ENCODE measurements at places on chromosomes 3 and 15.
A peak's percentile ranks its signal among the peaks of the same experiment; 100 is the strongest.

DNA sequence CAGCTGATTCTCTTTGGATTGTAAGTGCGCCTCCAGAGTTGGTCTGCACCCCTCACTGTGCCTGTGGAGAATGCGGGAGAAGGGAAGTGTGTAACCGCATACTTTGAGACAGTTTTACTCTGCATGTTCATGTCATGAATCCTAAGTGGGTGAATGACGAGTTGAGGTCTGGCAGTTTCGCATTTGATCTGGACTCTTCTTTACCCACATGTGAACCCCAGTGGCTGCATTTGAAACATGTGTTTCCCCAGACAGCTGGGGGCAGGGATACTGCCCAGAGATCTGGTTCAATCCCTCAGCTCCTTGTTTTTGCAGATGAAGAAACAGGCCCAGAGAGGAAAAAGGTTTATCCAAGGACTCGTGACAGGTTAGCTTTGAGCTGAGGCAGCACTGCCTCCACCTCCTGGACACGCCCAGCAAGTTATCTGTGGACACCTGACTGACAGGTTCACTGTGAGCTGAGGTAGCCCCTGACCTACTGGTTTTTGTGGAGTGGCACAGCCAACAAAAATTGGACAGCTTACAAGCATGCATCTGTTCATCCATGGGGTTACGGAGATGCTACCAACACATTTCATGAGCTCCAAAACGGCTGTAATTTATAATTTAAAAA, 207.3 kb downstream of the XXYLT1 start:
- DNase-seq: no peak

GRCh38 chr15:56208641-56209155, 35.0 kb downstream of the RFX7 start:
- no peak for DNase-seq

- DNase-seq: no peak
These were observed 233.4 kb downstream of the SQOR start for GRCh38 chr15:45868109-45868691.

GRCh38 chr3:46022909-46023785, 4.1 kb downstream of the XCR1 start:
- no peak for DNase-seq

GRCh38 chr3:192433704-192434103, 293.6 kb downstream of the FGF12 start:
- no peak for DNase-seq

- DNase-seq: peak; percentile 9
These were observed 81.6 kb upstream of the CHMP2B start for GRCh38 chr3:87145553-87145952.

DNA sequence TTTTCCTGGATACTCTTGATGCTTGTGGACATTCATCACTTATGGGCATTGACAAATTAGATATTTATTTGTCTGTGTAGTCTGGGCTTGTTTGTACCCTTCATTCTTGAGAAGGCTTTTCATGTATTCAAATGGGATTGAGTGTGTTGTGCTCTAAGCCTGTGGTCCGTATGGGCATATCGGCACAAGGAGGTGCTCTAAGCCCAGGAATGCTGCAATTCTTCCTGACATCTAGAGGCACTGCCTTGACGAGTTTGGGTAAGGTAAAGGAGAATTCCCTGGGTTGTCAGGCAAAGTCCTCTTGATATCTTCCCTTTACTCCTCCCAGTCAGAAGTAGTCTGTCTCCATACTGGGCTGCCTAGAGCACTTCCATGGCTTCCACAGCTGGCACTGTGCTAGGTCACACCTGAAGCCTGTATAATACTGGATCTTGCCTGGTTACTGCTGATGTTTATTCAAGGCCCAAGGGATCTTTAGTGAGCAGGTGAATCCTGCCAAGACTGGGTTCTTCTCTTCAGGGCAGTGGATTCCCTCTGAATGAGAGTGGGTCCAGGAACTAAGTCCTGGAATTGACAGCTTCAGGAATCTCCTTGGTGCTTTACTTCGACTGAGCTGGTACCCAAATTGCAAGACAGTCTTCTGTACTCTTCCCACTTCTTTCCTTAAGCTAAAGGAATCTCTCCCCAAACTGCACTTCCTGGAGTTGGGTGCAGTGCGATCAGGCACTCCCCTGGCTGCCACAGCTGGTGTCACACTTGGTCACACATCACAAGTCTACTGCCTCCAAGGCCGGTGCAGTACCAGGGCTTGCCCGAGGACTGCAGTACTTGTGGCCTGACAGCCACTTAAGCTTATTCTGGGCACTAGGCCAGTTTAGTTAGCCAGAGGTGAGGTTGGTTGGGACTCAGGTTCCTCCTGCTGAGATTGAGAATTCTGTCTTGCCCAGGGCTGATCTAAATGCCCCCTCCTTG, 46.0 kb downstream of the GALK2 start:
- DNase-seq: peak; percentile 38

DNA sequence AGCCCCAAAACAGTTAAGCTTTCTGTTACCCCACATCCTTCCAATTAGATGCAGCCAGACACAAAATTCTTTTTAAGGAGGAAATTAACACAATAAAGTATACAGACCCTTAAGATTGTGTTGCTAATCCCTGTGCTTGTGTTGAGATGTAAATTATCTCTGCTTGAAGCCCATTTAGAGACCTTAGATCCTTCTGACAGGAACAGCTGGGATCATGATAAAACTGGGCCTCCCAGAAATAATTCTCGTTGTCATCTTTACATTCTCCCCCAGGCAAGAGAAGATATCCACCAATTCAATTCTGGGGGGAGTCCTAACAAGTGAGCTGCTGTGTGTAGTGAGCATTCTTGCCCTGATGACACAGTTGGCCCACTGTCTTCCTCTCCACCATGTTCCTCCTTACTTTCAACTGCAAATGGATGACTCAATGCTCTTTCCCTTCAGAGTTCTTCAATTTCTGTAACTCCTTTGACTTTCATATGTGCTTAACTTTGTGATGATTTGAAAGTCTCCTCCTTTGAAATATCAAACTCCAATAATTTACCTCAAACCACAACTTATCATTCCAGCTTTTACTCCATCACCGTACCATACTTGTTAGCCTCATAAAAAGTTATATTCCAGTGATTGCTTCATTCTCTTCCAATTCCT, 186.6 kb downstream of the RAP2B start:
- DNase-seq: no peak

GRCh38 chr3:49081429-49081828, 12.4 kb downstream of the QRICH1 start:
- DNase-seq: no peak

DNA sequence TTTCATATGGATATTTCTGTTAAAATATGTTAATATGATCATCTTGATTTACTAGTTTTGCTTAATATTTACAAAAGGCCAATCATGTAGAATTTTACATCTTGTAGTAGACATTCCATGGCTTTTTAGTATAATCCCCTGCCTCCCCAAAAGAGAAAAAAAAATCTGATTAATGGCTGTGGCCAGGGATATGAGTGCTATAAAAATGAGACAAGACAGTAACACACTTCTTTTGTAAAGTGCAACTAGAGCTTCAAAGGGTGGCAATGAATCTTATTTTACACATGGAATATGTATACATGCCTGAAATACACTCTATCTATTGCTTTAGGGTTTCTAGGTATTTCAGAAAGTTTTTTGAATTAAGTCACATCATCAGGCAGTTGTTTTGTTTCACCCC, 112.2 kb upstream of the NANOGP8 start:
- no peak for DNase-seq

GRCh38 chr15:95826412-95827195, 503.9 kb upstream of the NR2F2 start:
- no peak for DNase-seq

DNA sequence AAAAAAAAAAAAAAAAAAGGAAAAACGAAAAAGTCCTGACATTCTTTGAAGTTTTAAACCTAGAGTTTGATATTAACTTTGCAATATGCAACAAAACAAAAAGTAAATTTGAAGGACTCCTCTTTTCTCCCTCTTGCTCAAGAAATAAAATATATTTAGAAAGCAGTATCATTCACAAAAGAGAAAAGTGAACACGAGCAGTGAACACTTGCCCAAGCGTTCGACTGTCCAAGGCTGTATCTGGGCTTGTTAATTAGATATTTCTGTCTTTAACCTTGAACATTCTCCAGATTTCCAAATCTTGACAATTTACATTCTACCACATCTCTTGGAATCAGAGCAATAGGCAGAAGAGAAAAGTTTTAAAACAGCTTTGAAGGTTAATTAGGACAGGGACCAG, 357.7 kb downstream of the TIGIT start:
- DNase-seq: no peak

- no peak for DNase-seq
These were observed 38.3 kb downstream of the MYH15 start for GRCh38 chr3:108472001-108472591.

- no peak for DNase-seq
These were observed 507.6 kb upstream of the ROBO2 start for GRCh38 chr3:76532158-76532822.

DNA sequence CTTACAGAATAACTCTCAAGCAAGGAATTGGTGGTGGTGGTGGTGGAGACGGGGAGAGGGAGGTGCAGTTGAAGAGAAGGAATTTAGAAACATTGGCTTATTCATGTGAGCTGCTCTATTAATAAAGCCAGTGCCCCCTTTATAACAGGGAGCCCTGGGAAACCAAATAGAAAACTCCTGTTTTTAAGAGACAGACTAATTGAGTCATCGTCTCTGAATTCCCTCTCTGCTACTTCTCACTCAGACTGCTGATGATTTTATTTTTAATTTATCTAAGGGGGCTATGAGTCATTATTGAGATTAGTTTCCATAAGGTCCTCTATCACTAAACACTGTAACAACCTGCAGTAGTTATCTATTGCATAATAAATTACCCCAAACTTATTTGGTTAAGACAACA, 145.9 kb upstream of the GALNT15 start:
- DNase-seq: no peak

DNA sequence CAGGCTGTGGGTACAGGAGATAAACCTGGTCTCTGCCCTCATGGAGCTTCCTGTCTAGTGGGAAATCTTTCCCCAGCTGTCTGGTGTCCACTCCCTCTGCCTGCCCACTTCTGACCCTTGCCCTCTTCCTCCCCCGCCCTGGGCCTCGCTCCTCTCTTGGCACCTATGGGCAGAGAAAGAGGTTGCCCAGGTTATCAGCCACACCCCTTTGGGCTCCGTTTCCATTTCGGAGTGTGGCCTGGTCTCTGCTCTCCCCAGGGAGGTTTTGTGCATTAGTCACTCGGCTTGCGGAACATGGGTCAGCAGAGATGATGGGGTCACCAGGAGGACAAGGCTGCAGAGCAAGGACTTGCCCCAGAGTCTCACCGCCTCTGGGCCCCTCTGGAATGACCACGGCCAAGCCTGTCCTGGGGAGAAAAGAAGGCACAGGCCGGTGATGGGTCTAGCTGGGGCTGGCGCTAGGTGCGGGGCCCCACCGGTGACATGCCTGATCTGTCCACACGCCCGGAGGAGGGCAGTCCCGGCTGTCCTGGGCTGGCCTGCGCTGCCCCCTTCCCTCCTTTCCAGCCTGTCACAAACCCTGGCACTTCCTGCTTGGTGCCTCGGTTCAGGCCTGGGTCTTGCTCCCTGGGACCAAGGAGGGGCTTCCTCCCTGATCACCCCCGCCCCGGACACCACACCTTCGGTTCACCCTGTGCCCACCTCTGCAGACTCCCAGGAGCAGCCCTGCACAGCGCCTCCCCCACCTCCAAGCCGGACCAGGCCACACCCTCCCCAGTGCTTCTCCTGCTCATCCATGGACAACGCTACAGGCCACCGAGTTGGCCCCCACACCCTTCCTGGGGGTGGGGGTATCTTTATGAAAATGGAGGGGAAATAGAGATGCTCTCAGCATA, 35.6 kb upstream of the MUC4 start:
- no peak for DNase-seq

- no peak for DNase-seq
These were observed 141.4 kb downstream of the TGFBR2 start for GRCh38 chr3:30747771-30748281.

DNA sequence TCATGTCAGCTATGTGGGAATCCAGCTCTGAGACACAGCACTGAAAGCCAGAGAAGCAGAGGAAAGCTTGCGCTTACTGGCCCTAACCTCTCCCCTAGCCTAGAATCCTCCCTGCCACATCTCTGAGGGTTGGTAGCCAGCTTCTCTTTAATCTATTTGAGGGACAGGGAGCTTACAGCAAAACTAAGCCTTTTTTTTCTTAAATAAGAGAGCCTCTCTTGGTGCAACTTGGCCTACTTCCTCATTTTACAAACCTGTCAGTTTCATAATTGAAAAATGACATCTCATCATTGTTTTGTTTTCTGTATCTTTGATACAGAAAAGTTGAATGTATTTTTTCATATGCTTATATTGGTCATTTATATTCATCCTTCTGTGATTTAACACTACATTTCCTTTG, 193.9 kb downstream of the ZNF621 start:
- DNase-seq: peak; percentile 69

- peak; percentile 26 for DNase-seq
These were observed 6.5 kb downstream of the TPM1 start for GRCh38 chr15:63048776-63049665.

GRCh38 chr15:45521596-45522327, 793 bp downstream of the SLC30A4 start:
- DNase-seq: peak; percentile 38

DNA sequence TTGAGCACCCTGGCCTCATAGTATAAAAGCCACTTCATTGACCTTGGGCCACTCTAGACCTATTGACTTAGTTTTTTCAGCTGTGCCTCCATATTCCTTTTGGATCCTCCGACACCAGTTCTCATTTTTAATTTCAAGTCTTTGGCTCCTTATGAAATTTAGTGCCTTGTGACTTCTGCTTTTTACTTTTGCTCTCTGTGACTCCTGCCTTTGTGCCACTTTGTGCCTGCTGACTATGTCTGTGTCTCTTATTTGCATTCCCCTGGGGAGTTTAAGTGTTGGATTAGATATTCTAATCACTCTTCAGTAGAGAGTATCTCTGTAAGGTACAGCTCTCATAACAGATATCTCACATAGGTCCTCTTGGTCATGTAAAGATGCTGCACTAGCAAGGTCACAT, 39.6 kb upstream of the GPR149 start:
- no peak for DNase-seq

- peak; percentile 42 for DNase-seq
These were observed 306.5 kb downstream of the RPLP1 start for GRCh38 chr15:69758810-69759790.

DNA sequence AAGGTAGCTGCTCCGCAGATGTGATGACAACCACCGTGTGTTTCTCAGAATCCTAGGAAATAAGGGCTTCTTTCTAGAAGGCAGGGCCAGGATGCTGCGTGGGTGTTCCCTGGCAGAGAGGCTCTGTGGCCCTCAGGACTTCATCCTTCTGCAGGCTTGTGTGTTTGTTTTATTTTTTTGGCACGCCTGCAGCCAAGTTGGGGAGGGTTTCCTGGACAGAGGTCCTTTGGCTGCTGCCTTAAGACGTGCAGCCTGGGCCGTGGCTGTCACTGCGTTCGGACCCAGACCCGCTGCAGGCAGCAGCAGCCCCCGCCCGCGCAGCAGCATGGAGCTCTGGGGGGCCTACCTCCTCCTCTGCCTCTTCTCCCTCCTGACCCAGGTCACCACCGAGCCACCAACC, at the start of gene CLEC3B:
Gene CLEC3B, plus strand, starts transcription at position 266 of the 400 bp plus-strand sequence. Its CDS starts 60 bp downstream, at position 326.
- no peak for DNase-seq
